ENCODE measurements at places on chromosomes 5 and 9.

GRCh38 chr5:2995667-2996066 is 244.2 kb upstream of the IRX2 start:
- no peak for DNase-seq

DNA sequence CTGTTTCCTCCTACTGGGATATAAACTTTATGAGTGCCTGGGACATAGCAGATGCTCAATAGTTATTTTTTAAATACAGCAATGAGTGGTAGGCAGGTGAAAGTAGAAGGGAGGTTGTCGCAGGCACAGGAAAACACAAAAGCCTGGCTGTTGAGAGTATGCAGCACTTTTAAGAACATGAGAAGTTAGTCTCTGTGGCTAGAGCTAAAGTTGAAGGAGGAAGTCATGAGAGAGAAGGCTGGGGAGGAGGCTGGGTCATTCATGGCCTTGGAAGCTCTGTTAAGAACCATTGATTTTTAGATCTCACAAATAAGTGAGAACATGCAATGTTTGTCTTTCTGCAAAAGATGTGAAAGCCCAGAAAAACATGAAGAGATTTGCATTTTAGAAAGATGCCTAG is 126.7 kb downstream of the PRKACG start:
- no peak for DNase-seq

DNA sequence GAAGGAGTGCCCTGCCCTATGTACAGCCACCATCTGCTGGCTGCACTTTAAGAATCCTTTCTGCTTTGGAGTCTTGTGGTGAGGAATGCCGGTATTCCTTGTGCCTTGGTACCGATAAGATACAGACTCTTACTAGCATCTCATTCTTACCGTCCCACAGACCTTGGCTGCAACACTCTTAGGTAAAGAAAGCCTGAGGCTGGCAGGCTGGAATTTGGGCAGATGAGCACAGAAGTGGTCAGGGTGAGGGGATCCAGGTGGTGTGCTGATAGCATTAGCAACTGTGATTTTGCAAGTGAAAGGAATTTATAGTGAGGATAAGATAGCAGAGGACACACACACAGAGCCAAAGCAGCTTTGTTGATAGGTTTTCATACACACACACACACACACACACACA is 198.1 kb downstream of the ENC1 start:
- DNase-seq, result no peak

DNA sequence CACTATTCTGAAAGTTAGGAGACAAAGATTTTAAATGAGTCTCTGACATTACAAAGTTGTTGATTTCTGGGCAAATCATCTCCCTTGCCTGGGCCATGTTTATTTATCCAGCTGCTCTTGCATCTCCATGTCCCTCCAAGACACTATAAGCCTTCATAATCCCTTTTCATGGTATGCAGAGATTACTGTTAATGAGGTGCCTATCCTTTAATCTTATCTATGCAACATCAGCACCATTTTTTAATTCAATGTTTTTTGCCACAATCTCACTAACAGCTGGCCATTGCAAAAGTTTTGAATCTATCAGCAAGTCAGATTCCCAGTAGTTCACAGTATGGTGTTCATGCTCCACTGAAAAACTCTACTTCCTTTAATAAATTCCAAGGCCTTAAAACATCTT is 108.5 kb upstream of the PTPRD start:
- no peak for DNase-seq

DNA sequence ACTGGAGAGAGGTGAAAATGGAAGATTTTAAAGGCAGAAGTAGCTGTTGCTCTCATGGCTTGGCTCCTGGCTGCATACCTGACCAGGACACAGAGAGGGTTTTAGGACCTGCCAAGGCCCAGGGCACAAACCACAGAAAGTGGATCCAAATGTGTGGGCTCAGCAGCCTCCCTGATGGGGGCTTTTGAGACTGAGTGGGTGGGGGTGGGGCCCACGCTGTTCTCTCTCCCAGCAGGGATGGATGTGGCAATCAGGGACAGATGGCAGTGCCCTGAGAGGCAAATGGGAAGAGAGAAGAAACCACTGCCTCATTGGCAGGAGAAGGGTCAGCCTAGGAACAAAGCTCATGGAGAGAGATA is 34.9 kb upstream of the TIFAB start:
- no peak for DNase-seq

- no peak for DNase-seq
These were observed 161.9 kb upstream of the OTULINL start for GRCh38 chr5:14419686-14420085.

DNA sequence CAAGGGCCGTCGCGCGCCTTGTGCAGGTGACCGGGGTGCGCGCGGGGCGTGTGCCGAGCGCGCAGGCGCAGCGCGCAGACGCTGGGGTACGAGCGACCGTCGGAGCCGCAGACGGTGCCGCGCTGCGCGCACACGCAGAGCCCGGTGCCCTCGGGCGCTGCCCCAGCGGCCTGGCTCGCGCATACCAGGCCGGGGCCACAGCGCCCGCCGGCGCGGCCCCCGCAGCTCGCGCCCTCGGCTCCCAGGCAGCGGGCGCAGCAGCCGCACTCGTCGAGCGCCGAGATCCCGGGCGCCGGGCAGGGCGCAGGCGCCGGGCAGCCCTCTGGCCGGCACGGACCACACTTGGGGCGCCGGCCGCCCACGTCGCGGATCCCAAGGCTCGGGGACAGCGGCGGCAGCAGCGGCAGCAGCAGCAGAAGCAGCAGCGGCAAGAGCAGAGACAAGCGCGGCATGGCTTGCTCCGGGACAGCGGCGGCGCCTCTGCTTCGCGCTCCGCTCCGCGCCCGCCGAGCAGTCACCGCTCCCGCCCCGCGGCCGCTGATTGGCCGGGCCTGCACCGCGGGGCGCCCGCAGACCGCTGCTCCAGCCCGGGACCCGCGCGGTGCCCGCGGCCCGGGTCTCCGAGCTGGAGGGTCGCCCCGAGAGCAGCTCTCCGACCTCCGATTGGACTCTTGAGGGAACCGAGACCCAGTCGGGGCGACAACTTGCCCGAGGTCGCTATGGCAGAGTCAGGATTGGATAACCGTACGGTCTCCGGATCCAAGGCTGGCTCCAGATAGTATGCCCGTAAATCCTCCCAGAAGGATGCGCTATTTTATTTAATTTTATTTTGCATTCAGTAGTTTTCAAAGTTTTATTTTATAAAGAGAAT is at the start of gene IGFBPL1:
TSS of gene IGFBPL1 (minus strand) at position 482 of the 871 bp plus-strand sequence. CDS start at position 452, 30 bp downstream.
- no peak for DNase-seq

- DNase-seq, result peak; percentile 7
These were observed 178.4 kb downstream of the MPDZ start for GRCh38 chr9:13100914-13101572.

DNA sequence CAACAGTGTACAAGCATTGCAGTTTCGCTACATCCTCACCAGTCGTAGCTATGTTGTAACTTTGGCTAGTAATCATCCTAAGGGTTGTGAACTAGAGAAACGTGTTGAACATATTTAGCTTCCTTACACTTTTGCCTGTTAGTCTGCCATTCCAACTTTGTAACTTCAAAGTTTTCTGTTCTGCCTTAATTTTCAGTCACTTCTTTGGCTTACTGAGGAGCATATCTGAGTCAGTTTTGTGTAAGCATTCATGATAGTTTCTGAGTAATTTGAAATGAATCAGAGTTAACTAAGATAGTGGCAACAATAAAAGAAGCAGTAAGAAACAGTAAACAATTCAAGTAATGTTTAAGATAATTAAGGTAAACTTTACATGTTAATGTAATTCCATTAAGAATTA is 58.9 kb upstream of the MCCC2 start:
- no peak for DNase-seq

GRCh38 chr5:38846379-38847011 is 683 bp downstream of the OSMR start:
- no peak for DNase-seq

DNA sequence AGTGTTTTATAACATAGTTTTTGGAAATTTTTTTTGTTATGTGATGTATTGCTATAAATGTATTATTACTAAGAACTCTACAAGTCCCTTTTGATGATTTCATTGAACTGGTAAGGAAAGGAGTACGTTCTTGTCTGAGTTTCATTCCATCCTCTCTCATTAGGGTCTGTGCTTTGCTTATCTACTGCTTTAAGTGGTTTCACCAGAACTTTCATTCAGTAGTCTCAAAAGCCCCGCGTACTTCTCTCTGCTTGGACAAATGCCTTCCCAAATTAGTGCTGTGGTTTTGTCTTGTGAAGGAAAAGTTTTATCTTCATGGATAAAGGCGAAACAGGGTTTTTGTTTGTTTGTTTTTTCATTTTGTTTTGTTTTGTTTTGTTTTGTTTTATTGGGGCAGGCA is 469.8 kb upstream of the WWC1 start:
- no peak for DNase-seq

DNA sequence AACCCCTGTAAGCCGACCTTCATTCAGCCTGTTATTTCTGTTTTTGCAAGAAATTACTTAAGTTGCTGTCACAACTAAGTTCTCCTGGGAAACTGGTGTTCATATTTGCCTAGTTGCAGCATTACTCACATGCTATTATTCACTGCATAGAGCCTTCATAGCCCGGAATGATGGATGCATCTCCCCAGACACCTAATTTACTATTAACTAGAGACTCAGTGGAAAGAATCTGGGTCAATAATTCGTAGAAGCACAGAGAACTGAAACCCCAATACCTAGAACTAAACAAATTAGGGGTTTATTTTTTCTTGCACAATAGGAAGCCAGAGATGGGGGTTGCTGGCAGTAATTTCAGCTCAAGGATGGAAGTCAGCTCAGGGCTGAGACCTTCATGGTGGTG is 45.7 kb upstream of the FAM170A start:
- DNase-seq, result peak; percentile 15

DNA sequence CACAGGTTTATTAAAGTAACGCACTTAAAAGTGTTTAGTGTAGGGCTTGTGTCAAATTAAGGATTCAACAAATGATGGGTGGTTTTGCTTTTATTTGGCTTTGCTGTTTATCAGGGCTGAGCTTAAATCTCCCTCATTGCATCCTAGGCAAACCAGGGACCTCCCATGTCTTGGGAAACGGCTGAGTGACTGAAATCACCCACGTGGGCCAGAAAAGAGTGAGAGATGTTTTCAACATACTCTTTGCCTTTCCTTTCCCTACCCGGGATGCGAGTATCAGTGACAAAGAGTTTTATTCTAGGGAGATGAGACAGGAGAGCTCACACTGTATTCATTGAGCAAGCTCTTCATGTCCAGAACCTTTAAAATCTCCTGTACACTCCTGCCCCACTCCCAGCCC is 23.3 kb downstream of the KCNMB1 start:
- no peak for DNase-seq

- DNase-seq, result no peak
These were observed 25.4 kb upstream of the ELL2 start for GRCh38 chr5:95986937-95987520.

DNA sequence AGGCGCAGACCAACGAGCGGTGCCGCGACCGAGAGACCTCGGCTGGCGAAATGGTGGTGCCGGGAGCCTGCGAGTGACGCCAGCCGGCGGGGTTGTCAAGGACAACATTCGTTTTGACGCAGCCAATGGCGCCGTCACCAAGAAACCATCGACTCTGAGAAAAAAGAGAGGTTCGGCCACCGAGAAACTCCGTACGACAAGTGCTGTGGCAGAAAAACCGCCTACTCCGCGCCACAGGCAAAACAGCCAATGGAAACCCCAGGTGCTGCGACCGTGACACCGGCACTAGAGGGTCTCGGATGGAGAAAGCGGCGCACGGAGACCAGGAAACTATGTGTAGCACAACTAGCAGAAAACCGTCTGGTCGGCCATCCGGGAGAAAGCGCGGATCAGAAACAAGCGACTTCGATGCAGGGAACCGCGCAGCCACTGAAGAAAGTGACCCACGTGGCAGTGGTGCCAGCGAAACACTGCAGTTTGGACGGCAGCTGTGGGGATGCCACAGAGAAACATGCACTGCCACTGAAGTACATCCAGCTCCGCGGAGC is 88.8 kb downstream of the ANXA2R start:
- no peak for DNase-seq

DNA sequence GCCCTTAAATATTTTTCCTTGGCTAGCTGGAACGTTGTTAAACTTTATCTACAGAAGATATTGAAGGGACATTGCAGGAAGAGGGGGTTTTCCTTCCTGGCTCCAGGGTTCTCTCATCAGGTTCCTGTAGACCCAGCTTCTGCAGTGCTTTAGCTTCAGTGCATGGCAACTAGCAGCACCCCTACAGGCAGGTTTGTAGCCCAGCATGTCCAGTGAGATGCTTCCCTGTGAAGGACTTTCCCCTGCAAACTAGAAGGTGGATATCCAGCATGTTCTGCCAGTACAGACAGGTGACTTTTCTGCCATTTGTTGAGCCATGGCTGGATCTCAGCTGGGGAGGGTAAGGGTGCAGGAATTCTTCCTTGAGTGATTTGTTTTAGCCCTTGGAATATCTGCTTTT is 10.4 kb downstream of the CCL28 start:
- DNase-seq, result no peak

DNA sequence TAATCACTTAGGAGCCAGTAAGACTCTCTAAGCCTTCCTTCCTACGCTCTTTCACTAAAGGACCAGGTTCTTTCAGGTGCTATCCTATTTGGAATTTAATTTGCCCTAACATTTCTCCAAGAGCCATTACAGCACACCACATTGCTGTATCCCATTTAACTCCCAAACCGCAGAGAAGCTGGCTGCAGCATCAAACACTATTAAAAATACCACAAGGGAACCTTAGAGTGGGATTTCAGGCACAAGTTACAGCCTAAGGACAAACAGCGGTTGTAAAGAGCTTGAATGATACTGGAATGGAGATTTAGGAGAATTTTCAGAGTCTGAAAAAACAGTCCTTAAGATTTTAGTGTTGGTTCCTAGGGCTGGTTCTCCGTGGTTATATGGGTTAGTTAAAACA is 566.4 kb downstream of the RAB3C start:
- DNase-seq, result no peak

DNA sequence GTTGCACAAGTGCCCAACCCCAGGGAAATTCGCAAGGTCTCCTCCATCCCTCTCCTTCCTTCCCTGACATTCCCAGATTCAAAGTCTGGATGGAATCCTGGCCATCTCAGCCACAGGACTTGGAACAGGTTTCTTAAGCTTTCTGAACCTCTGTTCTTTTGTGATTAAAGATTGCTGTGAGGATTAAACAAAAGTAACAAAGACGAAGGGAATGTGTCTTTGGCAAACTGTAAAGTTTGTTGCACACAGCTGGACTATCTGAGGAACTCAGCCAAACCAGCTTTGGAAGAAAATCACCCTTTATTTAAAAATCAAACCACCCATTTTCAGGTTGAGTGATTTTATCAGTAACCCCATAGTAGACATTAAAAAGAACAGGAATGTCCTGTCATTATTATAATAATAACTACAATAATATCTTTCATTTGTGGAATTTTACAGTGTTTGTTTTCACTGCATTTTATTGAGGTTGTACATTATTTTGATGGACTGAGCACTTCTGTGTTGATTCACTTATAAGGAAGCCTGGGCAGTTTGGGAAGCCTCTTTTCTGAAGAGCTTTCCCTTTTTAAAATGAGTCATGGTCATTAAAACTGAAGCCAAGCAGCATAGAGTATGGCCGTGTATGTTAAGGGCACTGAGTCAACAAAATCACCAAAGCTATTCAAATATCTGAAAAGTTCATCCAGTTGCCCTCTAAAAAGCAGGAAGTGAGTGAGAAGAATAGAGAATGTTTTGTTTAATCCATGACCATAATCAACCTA is 310.2 kb downstream of the AGTPBP1 start:
- DNase-seq, result peak; percentile 88

GRCh38 chr5:78295035-78295961 is 800 bp upstream of the AP3B1 start:
- DNase-seq, result peak; percentile 9
